AG09309 (cell line): ENCODE measurements at places on chromosomes 6 and 20.

DNA sequence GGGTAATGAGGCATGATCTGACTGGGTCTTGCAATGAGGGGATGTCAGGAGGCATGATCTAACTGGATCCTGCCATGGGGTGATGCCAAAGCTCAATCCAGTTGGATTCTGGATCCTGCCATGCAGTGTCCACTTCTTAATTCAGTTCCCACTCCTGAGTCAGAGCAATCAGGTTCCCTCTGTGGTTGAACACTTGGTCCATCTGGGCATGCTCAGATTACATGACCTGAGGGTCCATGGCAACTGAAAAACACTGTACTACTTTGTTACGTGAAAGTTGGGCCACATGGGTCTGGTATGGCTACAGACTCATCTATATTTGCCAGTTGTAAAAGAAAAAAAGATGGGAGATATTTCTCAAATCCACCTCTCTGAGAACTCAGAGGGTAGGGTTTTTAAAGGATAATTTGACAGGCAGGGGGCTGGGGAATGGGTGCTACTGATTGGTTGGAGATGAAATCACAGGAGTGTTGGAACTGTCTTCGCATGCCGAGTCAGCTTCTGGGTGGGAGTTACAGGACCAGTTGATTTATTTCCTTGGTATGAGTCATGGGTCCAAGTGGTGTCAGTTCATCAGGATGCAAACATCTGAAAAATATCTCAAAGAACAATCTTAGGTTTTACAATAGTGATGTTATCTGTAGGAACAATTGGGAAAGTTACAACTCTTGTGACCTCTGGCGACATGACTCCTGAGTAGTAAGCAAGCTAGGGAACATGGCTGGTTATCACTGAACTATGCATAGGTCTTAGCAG lies 21.6 kb downstream of the C6orf163 start:
- DNase-seq: no peak

DNA sequence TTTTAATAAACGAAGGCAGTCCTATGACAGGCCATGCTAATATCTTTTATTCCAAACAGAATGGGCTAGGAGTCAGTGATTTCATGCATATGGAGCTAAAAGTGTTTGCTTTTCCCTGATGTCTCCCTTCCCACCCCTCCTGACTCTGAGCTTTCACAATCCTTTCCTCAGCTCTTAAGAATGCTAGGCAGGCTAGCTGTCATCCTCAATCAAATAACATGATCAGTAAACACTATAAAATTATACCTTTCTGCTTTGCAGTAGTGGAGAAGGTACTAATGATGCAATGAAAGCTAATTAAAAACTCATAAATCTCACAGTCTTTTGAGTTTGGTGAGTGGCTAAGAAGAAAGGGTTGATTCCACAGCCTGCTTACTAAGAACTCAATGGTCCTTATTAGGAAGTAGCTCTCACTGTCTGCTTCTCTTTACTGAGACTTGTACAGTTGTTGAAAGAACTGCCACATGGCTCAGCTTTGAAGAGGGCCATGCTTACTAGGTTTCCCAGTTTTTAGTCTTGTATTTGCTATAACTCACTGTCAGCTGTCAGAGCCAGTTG lies 250.9 kb upstream of the JAG1 start:
- DNase-seq: peak; percentile 88

DNA sequence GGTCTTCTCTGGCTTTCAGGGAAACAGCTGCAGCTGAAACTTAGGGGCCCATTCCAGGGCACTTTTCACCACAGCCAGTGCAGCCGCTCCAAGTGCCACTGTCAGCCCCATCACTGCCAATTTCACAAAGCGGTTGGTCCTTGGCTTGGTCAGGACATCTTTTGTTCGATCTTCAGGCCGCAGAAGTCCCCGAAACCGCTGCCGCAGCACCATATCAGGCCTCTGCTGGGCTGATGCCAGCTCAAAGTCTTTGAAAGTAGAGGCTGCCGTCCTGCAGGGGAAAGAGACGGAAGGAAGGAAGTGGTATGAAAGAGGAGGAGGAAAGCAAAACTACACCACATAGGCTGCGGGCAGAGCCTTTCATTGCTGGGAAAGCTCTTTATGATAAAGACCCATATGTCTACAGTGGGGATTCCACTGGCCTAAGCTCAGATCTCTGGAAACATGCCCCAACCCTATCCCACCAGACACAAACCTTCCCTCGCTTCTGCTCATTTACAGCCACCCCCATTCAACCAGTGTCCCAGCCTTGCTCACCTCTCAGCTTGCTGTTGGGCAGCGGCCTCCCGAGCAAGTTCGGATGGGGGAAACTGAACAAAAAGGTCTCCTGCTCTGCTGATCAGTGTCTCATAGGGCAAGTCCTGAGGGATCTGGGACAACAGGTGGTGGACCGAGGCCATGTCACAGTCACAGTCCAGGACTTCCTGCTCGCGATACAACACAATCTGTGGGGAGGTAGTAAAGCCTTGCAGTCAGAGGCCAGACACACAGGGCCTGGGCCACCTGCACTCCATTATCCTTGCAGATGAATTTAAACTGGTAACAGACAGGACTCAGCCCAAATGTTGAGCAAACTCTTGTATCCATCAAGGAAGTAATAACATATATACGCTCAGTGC lies 23.5 kb downstream of the TBC1D20 start:
- DNase-seq: no peak

- peak; percentile 75 for DNase-seq
These were observed 49.0 kb downstream of the TMEM170B start for GRCh38 chr6:11586536-11586935.

DNA sequence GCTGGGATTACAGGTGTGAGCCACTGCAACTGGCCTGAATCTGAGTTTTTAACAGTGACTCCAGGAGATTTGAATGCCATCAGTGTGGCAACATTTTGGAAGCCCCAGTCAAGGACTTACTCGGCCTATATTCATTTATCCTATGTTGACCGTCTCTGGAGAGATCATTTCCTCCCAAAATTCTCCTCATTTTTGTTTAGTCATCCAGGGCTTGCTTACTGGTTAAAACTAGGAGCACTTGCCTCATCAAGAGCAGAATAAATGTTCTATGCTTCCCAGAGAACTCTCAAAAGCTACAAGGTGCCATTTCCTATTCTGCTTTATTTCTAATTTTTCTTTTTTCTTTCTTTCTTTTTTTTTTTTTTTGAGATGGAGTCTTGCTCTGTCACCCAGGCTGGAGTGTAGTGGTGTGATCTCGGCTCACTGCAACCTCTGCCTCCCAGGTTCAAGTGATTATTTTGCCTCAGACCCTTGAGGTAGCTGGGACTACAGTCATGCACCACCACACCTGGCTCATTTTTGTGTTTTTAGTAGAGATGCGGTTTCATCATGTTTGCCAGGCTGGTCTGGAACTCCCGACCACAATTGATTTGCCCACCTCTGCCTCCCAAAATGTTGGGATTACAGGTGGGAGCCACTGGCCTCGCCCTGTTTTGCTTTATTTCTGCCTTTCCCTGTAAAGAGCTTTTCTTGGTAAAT lies 23.4 kb upstream of the TRIM27 start:
- DNase-seq: no peak

GRCh38 chr6:105024803-105025202 lies 67.9 kb downstream of the LIN28B start:
- no peak for DNase-seq

DNA sequence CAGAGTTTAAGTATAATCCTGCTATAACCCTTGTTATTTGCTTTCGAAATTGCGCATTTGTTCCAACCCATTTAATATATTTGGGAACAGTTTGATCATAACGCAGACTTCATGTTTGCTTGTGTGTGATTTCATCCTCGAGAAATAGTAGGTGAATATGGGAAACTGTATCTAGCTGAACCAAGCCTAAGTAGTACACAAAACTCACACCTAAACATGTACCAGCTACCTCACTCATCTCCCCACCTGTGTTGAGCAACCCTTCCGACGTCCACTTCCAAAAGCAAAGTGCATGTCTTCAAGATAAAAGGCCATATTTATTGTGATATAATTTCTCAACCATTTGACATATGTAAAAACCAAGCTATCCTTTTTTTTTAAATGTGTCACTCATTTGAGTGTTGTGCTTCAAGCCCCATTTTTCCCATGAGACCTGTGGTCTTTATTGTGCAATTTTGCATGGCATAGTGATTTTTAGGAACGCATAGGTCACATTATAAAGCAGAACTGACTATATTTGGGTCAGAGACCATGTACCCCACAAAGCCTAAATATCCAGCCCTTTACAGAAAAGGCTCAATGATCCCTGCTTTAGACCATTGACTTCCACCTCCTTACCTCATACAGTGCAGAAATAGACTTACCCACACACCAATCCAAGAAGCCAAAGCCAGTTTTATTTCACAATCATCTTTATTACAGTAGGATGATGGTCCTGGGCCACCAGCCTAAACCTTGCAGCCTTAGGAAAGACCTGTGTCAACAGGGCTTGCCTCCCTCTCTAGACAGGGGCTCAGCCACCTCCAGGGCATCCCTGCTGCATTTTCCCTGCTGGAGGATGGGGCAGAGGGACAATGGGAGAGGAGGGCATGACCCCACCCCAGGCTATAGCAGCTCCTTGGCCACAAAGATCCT lies 7.1 kb downstream of the CCND3 start:
- no peak for DNase-seq
